IMR-90 (cell line): ENCODE measurements at places on chromosomes 6 and 20. TPM values are rescaled to one million over a fixed set of nuclear protein-coding genes. Genes with fewer than 3 reads are reported as not detected.
A peak's percentile ranks its signal among the peaks of the same experiment; 100 is the strongest.

The PCK1 gene
- total RNA-seq: not detected in 2 replicates

The SNRPB gene
- total RNA-seq: 103 and 109 TPM in 2 replicates

The DYNLT2 gene
- 0.36 and 1.1 TPM in 2 replicates for total RNA-seq

The GPSM3 gene
- 3.0 and 3.9 TPM in 2 replicates for total RNA-seq

The NMBR gene
- not detected in 2 replicates for total RNA-seq

The ENPP5 gene
- total RNA-seq: under 0.01 TPM in 1 of 2 replicates, not detected in the other

- DNase-seq: no peak
Measured at GRCh38 chr20:19212821-19213502, 520 bp downstream of the SLC24A3 start.

DNA sequence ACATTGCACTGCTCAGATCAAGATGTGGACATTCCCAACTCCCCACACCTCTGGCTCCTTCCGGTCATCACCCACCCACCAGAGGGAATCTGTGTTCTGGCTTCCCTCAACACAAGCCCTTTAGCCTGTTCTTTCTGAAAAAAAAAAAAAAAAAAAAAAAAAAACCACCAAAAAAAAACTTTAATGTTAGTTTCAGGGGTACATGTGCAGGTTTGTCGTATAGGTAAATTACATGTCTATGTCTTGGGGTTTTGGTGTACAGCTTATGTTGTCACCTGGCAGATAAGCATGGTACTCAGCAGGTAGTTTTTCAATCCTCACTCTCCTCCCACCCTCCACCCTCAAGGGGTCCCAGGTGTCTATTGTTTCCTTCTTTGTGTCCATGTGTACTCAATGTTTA is 135.8 kb upstream of the FOXA2 start:
- no peak for DNase-seq

- DNase-seq: peak; percentile 18
Measured at GRCh38 chr20:37383229-37383989, 37.5 kb downstream of the SRC start.

GRCh38 chr6:34922177-34922663 is 33.2 kb downstream of the ANKS1A start:
- DNase-seq: peak; percentile 81

DNA sequence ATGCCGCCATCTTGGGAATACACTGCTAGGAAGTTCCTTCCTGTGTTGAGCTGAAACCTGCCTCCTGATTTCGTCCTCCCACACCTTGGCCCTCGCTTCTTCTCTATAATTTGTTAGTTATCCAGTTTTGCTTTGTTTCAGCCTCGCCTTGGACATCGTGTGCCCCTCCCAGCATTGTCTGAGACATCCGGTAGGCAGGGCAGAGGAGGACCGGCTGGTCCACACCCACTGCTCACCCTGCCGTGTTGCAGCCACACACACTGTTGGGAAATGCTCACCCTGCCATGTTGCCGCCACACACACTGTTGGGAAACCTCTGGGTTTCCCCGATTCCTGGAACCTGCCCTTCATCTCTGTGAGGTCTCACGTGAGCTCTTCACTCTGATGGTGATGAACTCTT is 105.1 kb downstream of the CDH4 start:
- DNase-seq: no peak

- DNase-seq: peak; percentile 73
Measured at GRCh38 chr6:149127212-149127611, 190.3 kb upstream of the TAB2 start.

DNA sequence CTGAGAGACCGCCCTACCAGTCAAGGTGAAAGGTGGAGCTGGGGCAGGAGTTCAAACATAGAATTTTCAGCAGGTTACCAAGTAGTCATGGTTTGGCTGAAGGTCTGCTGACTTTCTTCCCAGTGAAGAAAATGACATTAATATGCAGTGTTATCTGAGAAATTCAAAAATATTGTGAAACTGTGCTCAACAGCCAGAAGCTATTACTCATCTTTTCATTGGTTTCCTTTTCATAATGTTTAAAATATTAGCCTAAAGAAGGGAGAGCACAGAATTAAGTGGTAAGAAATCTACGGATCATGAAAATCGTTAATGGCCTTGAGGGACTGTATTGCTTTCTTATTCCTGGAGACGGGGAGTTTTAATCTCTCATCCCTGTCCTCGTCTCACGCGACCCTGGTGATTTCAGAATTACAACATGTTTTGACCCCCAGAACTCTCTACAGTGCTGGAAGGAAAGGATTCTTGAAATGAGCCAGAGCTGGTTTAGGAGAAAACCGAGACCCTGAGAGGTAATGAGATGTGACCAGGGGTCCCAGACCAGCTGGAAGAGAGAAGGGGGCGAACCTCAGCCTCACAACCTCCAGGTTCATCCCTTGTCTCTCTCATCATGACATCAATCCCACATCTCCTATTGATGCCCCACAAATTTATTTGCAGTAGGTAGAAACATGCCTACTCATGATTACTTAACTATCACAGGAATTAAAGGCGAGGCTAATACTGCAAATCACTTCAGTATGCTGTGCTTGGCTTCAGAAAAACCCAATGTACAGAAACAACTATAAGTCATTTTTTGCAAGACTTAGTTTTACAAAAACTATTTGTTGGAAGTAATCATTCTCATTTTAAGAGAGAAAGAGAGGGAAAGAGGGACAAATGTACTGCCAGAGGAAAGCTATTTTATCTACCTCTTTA is 209.5 kb downstream of the FNDC1 start:
- no peak for DNase-seq
